Lung (tissue), 17 donors: ENCODE measurements at places on chromosomes 7 and 10.
A peak's percentile ranks its signal among the peaks of the same experiment; 100 is the strongest.

GRCh38 chr10:86400705-86401587 is 34.4 kb upstream of the GRID1 start:
- DNase-seq: peak; percentile 12

- no peak for DNase-seq
Measured at GRCh38 chr7:20019757-20020432, 197.3 kb downstream of the MACC1 start.

GRCh38 chr10:77631241-77631640 is 6.4 kb downstream of the KCNMA1 start:
- no peak for DNase-seq

- DNase-seq: no peak
Measured at GRCh38 chr7:124489925-124490324, 275.7 kb downstream of the GPR37 start.

- no peak for DNase-seq
Measured at GRCh38 chr7:81330108-81330507, 411.3 kb upstream of the SEMA3C start.

DNA sequence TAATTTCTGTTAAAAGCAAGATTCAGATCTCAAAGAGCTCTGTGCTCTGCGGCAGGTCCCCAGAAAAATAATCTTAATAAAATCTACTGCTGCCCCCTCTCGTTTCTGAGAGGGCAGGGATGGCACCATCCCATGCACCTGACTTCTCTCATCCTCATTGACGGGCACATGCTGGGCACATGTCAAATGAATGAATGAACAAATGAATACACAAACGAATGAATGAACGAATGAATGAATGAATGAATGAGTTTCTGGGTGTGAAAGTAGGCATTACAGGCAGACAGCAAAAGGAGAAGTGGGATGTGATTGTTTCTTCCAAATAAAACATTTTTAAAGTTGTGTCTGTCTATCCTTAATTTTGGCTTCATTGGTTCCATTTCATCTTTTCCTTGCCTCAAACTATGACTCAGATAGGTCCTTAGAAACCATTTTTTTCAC is 398.1 kb upstream of the PRKCQ start:
- no peak for DNase-seq

DNA sequence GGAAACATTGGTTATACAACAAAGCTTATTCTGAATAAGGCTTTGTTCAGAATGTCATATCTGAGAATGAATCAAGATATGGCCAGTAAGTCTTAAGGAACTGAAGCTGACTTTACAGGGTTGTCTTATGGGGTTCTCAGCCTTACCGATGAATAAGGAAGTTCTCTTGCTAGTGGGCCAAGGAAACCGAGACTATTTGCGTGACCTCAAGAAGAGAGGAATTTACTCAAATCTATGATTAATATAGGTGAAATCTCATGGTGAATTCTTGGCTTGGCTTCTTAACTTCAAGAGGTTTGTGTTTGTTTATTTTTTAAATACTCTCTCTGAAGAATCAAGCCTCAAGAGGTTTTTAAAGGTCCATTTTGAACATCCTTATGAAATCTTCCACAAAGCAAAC is 4.7 kb upstream of the MRLN start:
- no peak for DNase-seq

GRCh38 chr10:69912589-69912988 is 110.9 kb downstream of the COL13A1 start:
- DNase-seq: peak; percentile 84

- DNase-seq: peak; percentile 75
Measured at GRCh38 chr7:28298870-28299518, 113.3 kb upstream of the CREB5 start.

GRCh38 chr10:85400981-85401695 is 965.5 kb downstream of the GRID1 start:
- DNase-seq: no peak

- DNase-seq: no peak
Measured at GRCh38 chr10:14621037-14621436, 153.7 kb downstream of the FAM107B start.
